Suppressor macrophage treated with lipopolysaccharide for 1 hour (primary cell): ENCODE measurements at places on chromosomes 16 and 17.

GRCh38 chr17:70896843-70897242 is 727.5 kb downstream of the KCNJ2 start:
- DNase-seq = no peak

GRCh38 chr17:57678393-57678792 is 66.7 kb downstream of the CCDC182 start:
- no peak for DNase-seq

DNA sequence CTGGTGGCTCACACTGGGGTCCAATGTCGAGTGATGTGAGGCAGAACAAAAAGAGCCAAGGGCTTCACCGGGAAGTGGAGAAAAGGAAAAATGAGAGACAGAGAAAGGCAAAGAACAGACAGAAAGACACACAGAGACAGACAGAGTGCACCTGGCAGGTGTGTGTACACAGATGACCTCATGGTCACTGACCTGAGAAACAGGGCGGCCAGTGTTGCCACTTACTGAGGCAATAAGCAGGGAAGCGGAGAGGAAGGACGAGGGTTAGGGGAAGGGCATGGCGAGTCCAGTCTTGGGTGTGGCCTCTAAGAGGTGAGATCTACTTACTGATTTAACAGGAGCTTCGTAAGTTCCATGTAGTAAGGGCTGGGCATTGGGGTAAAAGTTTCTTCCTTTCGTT is 7.5 kb downstream of the GINS2 start:
- no peak for DNase-seq

GRCh38 chr17:48799069-48799723 is 17.8 kb downstream of the TTLL6 start:
- no peak for DNase-seq

DNA sequence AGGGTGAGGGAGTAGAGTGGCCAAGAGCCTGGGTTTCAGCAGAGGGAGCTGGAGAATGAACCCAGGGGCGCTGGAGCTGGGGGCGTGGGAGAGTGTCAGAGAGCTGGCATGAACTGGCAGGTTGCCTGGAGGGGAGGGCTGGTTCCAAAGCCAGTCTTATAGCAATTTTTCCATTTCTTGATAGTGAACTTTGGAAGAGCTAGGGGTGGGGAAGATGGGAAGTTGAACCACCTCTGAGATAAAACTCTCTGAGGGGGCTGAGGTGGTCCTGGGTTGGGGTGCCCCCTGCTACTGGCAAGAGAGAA is 36.9 kb downstream of the ADGRG5 start:
- no peak for DNase-seq
